ENCODE measurements at places on chromosomes 3 and 15.
A peak's percentile ranks its signal among the peaks of the same experiment; 100 is the strongest.

- DNase-seq = no peak
Observed at GRCh38 chr3:157375342-157375986, 61.2 kb upstream of the PTX3 start.

DNA sequence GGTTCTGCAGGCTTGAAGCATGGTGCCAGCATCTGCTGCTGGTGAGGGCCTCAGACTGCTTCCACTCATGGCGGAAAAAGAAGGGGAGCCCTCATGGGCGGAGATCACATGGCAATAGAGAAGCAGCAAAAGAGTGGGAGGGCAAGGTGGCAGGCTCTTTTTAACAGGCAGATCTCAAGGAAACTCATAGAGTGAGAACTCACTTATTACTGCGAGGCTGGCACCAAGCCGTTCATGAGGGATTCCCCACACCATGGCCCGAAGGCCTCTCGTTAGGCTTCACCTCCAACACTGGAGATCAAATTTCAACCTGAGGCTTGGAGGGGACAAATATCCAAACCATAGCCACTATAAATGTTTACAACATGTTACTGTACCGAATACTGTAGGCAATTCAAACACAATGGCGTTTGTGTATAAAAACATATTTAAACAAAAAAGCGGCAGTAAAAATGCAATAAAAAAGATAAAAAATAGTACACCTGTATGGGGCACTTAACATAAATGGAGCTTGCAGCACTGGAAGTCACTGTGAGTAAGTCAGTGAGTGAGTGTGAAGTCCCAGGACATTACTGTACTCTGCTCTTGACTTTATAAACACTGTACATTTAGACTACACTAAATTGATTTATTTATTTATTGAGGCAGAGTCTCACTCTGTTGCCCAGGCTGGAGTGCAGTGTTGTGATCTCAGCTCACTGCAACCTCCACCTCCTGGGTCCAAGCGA, 18.8 kb upstream of the MOBP start:
- DNase-seq = no peak

DNA sequence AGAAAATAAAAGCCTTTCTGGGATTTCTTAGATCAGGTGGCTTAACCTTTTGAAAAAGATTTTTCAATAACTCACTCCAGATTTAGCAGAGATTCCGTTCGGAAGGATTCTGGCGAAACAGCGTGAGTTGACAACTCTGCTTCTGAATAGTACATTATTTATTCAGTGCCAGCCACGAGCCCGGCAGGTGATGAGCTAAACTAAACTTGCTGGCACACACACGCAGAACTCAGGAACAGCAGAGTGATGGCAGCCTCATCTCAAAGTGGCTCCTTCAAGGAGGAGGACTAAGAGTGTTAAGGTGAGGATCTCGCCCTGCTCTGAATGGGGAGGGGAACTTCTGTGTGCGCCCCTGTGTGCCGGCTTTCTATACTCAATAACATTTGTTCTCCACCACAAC, 114.3 kb downstream of the FAM43A start:
- DNase-seq = no peak

DNA sequence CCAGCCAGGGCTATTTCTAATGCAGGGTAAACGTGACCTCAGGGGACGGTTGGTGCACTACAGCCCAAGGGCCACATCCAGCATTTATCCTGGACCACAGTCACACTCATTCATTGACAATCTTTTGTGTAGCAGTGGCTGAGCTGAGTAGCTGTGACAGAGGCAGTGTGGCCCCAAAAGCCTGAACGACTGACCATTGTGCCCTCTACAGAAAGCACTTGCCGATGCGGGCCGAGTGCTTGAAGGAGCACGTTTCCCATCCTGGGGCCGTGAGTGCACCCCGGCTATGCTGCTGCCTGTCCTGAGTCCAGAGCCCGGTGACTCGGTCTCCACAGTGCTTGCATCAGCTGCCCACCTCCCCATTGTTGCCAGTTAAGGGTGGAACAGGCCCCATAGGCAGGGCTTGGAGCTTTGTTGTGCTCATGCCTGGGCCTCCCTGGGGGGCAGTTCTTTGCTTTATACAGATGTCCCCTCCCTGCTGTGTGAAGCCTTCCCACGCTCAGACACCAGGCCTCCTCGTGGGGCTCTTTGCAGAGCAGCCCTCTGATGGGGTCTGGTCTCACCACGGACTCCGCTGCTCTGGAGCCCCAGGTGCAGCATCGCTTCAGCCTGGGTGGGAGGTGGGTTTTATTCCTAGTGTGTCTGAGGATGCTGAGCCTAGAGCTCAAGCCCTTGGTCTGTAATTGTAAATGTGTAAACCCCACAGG, 13.0 kb upstream of the SNRPA1 start:
- no peak for DNase-seq

DNA sequence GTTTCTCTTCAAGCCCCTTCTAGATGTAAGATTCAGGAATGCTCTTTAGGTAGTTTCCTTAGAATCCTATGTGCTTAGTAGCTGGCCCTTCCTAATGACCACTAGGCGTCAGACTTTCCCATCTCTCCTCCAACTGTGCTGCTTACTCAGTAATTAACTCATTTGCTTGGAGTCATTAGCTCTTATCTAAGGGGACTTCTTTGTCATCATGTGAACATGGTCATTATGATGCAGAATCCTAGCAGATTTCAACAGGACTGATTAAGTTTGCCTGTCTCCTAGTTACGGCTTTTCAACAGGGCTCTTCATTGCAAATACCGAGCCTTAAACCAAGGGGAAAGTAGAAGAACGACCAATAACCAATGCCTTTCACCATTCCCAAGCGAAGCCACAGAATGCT, 46.4 kb downstream of the GJD2 start:
- no peak for DNase-seq

GRCh38 chr3:155069729-155070128, 10.4 kb upstream of the MME start:
- no peak for DNase-seq

DNA sequence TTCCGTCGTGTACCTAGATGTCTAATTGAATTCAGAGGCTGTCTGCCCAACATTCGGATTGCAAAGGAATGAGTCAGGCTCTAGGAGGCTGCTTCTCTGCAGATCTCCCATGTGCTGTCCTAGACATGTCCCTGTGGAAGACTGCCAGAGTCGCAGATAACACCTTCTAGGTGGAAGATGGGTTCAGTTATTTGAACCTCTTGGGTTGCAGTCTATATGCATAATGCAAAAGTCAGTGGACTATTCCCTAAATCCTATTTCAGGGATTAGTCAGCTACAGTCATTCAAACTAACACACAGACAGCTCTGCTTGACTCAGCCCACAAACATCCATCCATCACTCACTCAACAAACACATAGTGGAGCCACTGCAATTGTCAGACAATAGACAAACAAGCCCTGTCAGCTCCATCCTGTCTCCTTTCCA, 300.0 kb upstream of the CTNNB1 start:
- no peak for DNase-seq

DNA sequence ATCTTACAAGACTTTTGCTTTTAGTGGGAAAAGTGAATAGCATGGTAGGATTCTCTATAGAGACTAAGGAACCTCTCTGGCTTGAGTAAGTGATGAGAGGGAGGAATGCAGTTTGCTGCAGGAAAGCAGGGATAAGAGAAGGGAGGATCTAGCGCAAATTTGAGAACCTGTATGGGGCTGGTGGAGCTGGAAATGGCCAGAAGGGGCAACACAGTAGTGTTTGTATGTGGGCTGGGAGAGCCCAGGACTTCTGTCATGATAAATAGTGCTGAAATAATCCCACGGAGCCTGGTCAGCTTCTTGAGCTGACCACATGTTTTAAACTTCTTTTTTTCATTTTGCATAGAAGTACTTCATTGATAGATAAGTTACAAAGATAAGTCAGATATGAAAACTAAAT, 11.2 kb upstream of the SHC4 start:
- DNase-seq = no peak

DNA sequence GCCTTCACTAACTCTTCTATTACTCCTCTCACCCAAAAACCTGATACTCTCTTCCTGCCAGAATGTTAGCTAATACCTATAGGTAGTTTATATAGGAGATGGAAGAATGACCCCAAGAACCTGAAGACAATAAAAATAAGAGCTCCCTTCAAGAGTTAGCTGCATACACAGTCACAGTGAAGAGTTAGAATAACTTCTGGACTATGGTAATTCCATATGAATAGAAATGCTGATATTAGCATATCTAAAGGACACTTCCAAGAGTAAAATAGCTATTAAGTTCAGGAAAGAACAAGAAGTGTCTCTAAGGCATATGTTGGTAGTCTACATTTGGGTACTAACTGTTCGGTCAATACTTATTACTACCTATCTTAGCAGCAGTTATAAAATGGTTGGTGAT, 134.2 kb downstream of the VGLL3 start:
- DNase-seq = no peak

DNA sequence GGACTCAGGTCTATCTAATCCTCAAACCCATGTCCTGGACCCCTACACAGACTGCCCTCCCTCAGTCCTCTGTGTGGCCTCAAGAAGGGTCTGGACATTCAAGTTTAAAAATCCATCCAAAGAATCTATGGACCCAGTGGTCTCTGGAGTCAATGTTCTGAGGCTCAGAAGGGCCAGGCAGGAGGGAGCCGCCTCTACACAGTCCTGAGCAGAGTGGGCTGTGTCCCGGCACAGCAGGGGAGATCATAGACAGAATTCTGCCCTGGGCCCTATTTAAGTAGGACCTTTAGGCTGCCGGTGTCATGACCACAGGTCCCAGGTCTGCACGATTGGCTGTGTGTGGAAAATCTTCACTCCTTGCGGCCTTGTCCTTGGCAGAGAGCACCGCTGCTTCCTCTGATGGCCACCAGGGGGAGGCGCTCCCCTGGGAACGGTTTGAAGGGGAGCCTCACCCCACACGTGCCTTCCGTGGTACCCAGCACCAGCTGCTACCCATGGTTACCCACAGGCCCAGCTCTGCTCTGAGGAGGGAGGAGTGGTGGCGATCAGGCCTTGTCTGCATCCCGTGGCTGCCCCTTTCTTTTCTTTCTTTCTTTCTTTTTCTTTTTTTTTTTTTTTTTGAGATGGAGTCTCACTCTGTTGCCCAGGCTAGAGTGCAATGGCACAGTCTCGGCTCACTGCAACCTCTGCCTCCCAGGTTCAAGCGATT, 37.9 kb downstream of the CHRD start:
- peak; percentile 57 for DNase-seq

- no peak for DNase-seq
Observed at GRCh38 chr3:134315286-134316106, 58.8 kb downstream of the AMOTL2 start.

- DNase-seq = no peak
Observed at GRCh38 chr3:53293867-53294266, 38.0 kb upstream of the TKT start.

- no peak for DNase-seq
Observed at GRCh38 chr3:37228749-37229148, 54.4 kb upstream of the LRRFIP2 start.

DNA sequence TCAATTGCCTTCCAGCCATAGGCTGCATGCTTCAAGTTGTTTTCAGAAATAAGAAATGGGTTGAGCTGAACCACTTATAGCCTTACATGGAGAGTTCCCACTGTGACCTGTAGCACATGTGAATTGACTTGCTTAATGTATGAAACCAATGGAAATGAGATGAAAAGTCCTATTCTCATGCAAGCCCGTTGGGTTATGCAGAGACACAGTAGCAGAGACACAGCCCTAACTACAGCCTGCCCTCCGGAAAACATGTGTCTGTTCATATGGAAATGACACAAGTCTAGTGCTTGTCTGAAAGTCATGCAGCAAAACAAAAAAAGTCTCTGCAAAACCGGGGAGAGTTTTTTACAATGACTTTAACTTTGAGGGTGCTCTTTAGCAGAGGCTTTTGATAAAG, 14.5 kb downstream of the HIGD2B start:
- no peak for DNase-seq

- no peak for DNase-seq
Observed at GRCh38 chr3:64094713-64095079, 71.4 kb upstream of the PSMD6 start.

DNA sequence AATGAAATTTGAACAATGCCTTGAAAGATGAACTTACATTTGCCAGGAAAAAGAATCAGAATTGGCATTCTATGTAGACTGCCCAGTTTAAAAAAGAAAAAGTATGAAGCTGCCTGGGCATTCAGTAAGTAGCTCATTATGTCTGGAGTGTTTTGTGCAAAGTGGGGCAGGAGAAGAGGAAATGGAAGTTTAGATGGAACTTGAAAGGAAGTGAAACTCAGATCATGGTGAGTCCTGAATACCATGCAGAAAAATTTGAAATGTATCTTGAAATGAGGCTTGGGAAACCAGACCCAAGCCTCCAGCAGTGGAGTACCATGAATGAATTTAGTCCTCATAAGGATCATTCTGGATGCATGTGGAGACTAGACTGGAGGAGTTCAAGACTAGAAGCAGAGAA, 4.8 kb upstream of the MORC1 start:
- no peak for DNase-seq

DNA sequence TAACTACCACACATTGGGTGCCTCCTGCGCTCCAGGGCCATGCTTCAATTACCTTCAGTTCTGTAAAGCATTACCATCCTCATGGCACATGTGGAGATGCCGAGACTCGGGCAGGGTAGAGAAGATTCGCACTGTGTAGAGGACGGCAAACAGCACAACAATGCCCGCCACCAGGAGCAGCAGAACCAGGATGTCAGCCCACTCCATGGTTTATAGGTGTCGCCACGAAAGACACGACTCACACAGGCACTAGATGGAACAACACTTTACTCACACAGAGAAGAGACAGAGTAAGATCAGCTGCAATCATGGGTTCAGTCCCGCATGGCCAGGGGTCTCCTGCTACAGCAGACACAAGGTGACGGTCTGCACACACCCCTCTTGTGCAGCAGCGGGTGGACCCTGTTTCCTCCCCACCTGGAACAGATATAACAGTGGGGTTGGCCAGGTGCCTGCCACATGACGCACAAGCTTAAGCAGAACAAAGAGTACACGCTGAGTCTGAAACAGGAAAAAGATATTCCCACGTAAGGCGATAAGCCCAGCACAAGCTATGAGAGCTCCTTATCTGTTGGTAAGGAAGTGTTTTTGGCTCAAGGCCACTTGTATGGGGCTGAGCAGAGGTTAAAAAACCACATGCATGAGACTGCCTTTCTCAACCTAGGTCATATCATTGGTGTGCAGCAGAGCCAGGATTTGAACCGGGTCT, 2.5 kb upstream of the TBC1D21 start:
- no peak for DNase-seq

- DNase-seq = no peak
Observed at GRCh38 chr3:97835761-97836160, 13.9 kb downstream of the CRYBG3 start.

GRCh38 chr15:38440353-38441129, 13.4 kb upstream of the FAM98B start:
- DNase-seq = peak; percentile 25

- no peak for DNase-seq
Observed at GRCh38 chr15:74156678-74157411, 16.7 kb upstream of the ISLR start.

DNA sequence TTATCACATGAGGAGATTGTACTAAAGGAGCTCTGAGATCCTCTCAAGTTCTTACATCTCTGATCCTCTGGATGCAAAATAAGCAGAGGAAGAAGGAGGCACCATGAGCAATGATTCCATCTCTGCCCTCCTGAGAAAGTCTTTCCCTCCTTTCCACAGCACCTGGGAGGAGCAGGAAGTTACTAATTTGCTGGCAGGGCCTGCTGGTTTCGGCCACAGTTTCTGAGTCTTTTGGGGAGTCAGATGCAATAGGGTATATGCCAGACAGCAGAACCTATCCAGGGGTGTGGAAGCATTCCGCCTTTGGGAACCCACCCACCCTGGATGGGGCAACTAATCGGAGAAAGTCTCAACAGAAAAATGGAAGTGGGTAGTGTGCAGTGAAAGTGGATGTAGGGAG, 38.5 kb upstream of the SPTSSB start:
- DNase-seq = no peak

- DNase-seq = no peak
Observed at GRCh38 chr15:38190501-38190900, 62.1 kb upstream of the SPRED1 start.

GRCh38 chr3:49899815-49900214, 3.9 kb downstream of the MST1R start:
- no peak for DNase-seq
